Activated B cell treated with CpG ODN at 0.5 μM for 24 hours (primary cell): ENCODE measurements at places on chromosomes 1 and 21. TPM values are rescaled to one million over a fixed set of nuclear protein-coding genes. Genes with fewer than 3 reads are reported as not detected.

KCNE2 gene
- not detected in 2 replicates for total RNA-seq

BTBD19 gene
- total RNA-seq: 25.8 and 27.6 TPM in 2 replicates

SYCP1 gene
- not detected in 2 replicates for total RNA-seq

GRCh38 chr1:83641796-83642443 is 357.0 kb downstream of the TTLL7 start:
- DNase-seq: no peak

GRCh38 chr1:214155987-214156625 is 124.9 kb upstream of the SMYD2 start:
- DNase-seq: no peak

DNA sequence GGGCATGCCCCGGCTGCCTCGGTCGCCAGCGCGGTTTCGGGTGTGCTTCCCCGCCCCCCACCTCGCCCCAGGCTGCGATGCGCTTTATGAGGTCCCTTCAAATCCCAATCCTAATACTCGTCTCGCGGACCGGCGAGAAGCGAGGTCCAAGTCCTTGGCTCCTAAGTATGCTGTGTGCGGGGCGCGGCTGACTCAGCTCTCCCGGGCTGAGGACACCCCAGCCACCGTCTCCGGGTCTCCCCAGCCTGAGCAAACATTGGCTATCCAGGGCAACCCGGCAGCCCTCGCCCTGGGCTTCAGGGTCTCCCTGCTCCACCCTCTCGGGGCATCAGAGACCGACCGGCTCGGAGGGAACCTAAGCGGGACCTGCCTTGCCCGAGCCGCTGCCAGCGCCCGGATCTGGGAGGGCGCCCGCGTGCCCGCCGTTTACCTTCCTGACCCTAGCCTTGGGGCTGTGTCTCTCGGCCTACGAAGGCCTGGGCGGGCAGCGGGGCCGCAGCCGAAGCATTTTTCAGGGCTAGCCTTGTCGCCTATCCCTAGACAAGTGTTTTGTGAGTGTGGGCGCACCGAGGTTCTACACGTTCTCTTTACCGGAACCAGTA is 1.2 kb downstream of the ITPKB start:
- peak; percentile 58 for DNase-seq

DNA sequence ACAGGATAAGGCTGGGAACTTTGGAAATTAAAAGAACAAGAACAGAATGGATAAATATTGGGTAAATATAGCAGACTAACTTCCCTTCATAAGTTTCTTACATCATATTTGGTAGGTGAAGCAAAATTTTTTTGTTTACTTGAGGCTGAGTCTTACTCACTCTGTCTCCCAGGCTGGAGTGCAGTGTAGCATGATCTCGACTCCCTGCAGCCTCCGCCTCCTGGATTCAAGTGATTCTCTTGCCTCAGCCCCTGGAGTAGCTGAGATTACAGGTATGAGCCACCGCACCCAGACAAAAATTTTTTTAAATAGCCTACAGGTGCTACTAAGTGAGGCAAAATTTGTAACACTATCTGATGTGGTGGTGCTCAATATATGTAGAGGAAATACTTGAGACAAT is 50.7 kb downstream of the TM2D1 start:
- no peak for DNase-seq

DNA sequence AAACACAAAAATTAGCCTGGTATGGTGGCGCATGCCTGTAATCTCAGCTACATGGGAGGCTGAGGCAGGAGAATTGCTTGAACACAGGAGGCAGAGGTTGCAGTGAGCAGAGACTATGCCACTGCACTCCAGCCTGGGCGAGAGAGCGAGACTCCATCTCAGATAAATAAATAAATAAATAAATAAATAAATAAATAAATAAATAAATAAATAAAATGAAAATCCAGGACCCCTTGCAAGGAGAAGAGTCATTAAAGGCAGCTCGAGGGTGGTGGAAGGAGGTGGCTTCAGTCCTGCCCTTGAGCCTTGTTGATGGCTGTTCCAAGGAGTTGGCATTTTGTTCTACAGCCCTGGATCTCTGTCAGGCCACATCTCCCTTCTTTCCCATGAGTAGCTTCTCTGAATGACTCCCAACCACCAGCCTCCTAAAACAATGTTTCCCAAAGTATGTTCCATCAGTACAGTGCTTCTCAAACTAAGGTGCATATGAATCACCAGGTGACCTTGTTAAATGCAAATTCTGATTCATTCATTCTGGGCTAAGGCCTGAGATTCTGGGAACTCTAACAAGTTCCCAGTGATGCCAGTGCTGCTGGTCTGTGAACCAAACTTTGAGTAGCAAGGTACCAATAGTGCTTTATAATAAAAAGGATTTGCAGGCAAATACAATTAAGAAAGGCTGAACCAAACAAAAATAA is 99.0 kb downstream of the KCNN3 start:
- DNase-seq: no peak

DNA sequence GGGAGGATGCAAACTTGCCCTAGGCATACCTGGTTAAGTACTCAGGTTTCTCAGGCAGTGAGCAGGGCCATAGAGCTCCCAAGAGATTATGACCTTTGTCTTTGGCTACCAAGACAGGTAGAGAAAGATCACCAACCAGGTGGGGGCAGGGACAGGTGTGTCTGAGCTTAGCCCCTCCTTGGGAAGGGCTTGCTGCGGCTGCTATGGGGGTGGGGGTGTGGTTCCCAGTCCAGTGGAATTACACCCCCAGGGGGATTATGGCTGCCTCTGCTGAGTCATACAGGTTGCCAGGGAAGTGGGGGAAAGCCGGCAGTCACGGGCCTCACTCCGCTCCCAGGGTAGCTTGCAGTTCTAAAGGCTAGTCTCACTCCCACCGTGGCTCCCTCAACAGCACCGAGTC is 65.2 kb upstream of the FAM163A start:
- no peak for DNase-seq

- no peak for DNase-seq
Observed at GRCh38 chr1:150798525-150798924, 9.5 kb downstream of the CTSK start.

GRCh38 chr1:14679027-14679688 is 80.7 kb downstream of the KAZN start:
- no peak for DNase-seq

DNA sequence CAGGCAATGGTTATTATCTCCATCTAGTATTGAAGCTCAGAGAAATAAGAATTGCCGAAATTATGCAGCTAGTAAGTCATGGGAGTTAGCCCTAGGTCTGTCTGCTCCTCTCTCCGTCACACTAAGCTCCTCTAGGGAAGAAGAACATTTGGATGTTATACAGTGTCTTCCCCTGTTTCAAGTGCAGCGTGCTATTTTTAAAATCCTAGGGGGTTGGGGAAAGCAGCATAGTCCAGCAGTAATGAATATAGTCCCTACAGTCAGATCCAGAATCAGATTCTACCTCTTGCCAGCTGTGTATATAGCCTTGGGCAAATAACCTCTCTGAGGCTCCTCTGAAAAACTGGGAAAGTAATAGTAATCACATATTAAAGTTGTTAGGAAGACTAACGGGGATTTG is 44.5 kb upstream of the OSBPL9 start:
- no peak for DNase-seq

DNA sequence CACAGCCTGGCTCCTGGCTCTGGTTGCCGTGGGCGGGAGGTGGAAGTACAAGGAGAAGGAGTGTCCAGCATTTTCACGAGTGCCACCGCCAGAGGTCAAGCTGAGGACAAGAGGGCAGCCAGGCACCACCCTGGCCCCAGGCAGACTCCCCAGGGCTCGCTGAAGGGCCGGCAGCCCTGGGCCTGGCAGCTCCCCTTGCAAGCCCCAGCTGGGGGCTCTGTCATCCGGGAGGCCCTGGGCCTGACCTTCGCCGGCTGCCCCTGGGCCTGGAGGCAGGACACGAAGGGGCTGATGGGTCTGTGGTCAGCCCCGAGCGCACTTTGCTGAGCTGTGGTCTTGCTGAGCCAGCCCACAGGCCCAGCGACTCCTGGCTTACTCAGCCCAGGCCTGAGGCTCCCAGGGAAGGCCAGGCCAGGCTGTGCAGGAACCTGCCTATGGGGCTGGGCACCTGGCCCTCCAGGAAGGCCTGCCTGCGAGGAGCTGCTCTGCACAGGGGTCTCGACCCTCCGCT is 74.8 kb downstream of the MORN1 start:
- DNase-seq: no peak

DNA sequence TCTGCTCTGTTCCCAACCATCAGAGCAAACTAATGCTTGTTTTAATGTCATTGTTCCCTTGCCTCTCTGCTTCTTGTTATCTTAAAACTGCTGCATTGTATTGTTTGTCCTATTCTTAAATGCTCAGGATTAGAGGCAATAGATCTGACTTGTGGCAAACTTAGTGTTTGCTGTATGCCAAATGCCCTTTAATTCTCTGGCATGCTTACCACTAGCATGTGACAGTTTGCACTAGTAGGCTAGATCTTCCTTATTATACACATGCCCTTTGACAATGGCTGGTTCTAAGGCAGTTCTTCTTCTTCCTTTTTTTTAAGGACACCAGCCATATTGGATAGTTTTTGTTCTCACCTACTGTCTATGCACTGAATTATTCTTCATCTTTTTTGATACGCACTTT is 30.1 kb downstream of the PALMD start:
- DNase-seq: no peak

DNA sequence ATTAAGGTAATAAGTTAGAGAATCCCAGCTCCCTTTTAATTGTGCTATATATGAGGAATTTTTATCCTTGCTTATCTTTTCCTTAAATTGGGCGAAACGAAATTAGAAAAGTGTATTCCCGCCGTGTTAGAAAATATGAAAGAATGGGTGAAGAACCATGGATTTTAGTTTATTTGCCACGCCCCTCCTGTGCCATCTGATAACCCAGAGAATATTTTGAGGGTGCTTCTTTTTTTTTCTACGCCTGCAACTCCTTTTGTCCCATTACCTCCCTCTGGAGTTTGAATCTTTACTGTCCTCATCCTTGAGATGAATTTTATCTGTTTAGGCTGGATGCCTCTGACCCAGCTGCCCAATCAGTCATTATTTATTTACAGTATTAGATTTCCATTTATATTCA is 1.6 kb downstream of the TLCD4 start:
- DNase-seq: no peak

DNA sequence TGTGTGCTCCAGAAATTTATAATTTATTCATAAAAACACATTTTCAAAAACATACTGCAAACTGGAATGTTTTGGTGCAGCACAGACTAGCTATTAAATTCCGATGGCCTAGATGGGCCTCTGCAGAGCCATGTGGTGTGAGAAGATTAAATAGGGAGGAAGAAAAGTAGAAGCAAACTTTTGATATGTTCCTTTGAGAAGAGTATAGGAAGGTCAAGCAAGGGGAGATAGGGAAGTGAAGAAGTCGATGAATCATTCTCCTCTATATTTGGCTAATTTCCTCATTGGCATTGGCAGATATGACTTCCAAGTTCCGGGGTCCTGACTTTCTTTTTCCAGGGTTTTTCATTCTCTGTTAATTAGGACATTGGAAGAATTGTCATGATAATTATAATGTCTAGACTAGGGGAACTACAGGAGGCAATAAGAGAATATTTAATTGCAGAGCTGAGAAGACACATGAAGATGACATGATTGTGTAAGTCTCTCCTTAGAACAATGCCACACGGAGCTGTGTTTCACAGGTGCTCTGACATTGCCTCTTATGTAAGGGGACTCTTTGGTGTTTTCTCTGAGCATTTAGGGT is 19.3 kb upstream of the ZNF326 start:
- DNase-seq: no peak

DNA sequence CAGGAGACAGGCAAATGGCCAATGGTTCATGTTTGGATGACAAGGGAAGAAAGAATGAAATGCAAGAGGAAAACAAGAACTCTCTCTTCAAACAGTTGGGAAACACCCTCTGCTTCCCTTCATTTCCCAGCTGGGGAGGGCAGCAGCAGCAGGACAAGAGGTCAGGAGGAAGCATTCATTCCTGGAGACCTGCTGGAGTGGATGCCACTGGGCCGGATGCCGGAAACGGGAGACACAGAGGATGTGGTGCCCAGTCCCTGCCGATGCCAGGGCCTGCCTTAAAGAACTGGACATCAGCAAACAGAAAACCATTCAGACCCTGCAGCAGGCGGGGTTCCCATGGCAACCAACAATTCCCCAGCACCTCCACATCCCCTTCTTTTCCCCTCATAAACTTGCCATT is 102.3 kb upstream of the ZNF648 start:
- no peak for DNase-seq
